ENCODE measurements at places on chromosomes 16 and 17.

- DNase-seq = no peak
- no peaks in the 10 kb centered on the region for H3K36me3 ChIP-seq
- H3K4me3 ChIP-seq = no peak overlapping the region
- H3K27ac ChIP-seq = no peak overlapping the region
Measured at GRCh38 chr16:50272687-50273381, 6.5 kb downstream of the ADCY7 start.

DNA sequence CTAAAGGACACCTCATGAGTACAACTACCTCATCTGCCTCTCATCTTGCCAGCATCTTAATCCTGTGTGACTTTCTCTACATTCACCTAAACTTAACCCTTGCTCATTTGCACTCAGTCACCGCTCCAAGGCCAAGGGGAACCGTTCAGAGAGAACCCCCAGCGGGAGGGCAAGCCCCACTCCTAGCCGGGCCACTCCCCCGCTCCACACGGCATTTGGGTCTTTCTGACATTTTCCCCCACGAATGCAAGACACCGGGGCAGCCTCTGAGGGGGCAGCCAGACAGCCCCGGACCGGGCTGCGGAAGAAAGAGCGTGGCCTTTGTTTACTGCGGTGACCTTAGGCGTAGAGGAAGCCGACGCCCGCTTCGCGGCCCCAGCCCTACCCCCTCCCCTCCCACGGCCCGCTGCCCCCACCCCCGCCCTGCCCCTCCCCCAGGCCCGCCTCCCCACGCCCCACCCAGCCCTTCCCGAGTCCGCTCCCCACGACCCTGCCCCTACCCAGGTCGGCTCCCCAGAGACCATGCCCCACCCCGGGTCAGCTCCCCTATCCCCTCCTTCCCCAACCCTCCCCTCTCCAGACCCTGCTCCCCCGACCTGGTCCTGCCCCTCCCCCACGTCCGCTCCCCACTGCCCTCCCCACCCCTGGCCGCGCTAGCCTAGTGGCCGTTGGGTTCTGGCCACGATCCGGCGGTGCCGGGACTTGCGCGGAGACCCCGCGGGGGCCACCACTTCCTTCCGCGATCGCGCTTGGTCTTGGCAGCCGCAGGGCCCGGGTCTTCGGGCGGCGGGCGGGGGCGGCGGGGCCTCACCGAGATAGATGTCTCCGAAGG lies 789 bp downstream of the CSNK1D start:
- DNase-seq = no peak
- H3K4me3 ChIP-seq = peak overlapping the region; percentile 98

DNA sequence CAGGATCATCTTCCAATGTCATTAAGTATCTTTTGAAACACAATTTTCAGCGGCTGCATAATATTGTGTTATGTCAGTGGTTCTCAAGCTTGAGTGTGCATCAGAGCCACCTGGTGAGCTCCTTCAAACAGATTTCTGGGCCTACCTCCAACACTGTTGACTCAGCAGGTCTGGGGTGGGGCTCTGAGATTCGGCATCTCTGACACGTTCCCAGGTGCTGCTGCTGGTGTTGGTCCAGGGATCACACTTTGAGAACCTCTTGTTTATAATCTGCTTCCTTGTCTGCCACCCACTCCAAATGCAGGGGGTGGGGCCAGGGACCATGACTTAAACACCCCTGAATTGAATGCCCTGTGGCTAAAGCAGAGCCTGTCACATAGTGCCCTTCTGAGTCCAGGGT lies 73.8 kb upstream of the HNF1B start:
- peaks cover 11% of the 10 kb centered on the region for H3K4me1 ChIP-seq
- H3K27me3 ChIP-seq = no peaks in the 10 kb centered on the region
- no peak overlapping the region for H3K4me3 ChIP-seq
- H3K27ac ChIP-seq = no peak overlapping the region
- no peaks in the 10 kb centered on the region for H3K36me3 ChIP-seq
- DNase-seq = peak; percentile 87

- H3K4me1 ChIP-seq = no peaks in the 10 kb centered on the region
- DNase-seq = peak; percentile 62
- no peak overlapping the region for H3K27ac ChIP-seq
- no peak overlapping the region for H3K4me3 ChIP-seq
Measured at GRCh38 chr17:32461853-32462617, 17.7 kb downstream of the PSMD11 start.

- DNase-seq = no peak
- peaks cover 5% of the 10 kb centered on the region for H3K27me3 ChIP-seq
- no peaks in the 10 kb centered on the region for H3K4me1 ChIP-seq
Measured at GRCh38 chr17:55895112-55895759, 144.4 kb downstream of the PCTP start.

- H3K4me3 ChIP-seq = peak overlapping the region; percentile 57
- peak overlapping the region; percentile 96 for H3K27ac ChIP-seq
Measured at GRCh38 chr17:57406981-57407286, 150.6 kb downstream of the MSI2 start.

DNA sequence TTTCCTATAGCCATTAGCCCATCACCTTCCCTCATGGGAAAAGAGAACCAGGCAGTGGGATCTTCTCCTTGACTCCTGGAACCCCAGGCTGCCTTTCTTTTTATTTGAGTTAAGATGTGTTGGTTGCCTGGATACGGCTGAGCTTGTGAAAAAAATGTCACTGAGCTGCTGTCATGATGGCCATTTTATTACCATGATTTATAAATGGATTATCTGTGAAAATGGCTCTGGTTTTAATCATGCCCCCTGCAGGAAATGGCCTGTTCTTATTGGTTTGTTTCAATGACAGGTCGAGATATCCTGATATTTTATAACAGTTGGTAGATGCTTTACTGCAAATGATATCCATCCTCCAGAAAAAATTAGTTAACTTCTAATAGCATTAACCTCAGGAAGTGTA lies 640.4 kb downstream of the CDH11 start:
- H3K4me1 ChIP-seq = peaks cover 20% of the 10 kb centered on the region
- peaks cover 3% of the 10 kb centered on the region for H3K27me3 ChIP-seq
- H3K27ac ChIP-seq = no peak overlapping the region
- no peak overlapping the region for H3K4me3 ChIP-seq
- H3K36me3 ChIP-seq = no peaks in the 10 kb centered on the region

GRCh38 chr16:3235856-3236669 lies 1.1 kb upstream of the ZNF200 start:
- H3K36me3 ChIP-seq = peaks cover 27% of the 10 kb centered on the region
- H3K27ac ChIP-seq = no peak overlapping the region
- peaks cover 8% of the 10 kb centered on the region for H3K4me1 ChIP-seq
